ENCODE measurements at places on chromosomes 16 and 17. TPM values are rescaled to one million over a fixed set of nuclear protein-coding genes. Genes with fewer than 3 reads are reported as not detected.

TNK1 gene
- 13.8 TPM for total RNA-seq

ABCA9 gene
- 0.06 TPM for total RNA-seq

TMEM100 gene
- total RNA-seq, result not detected

CHST4 gene
- total RNA-seq, result not detected

GRCh38 chr16:81497690-81498089, 53.1 kb downstream of the CMIP start:
- H3K27me3 ChIP-seq, result no peaks in the 10 kb centered on the region
- peaks cover 21% of the 10 kb centered on the region for H3K4me1 ChIP-seq
- peak; percentile 16 for DNase-seq
- H3K36me3 ChIP-seq, result no peaks in the 10 kb centered on the region
- no peak overlapping the region for H3K4me3 ChIP-seq

- DNase-seq, result no peak
- H3K27me3 ChIP-seq, result no peaks in the 10 kb centered on the region
- no peaks in the 10 kb centered on the region for H3K36me3 ChIP-seq
- H3K4me1 ChIP-seq, result no peaks in the 10 kb centered on the region
- H3K4me3 ChIP-seq, result no peak overlapping the region
These were observed 1576.8 kb upstream of the GOT2 start for GRCh38 chr16:60310846-60311445.

- no peak for DNase-seq
- no peak overlapping the region for H3K4me3 ChIP-seq
- H3K36me3 ChIP-seq, result no peaks in the 10 kb centered on the region
- H3K4me1 ChIP-seq, result peaks cover 13% of the 10 kb centered on the region
- no peak overlapping the region for H3K27ac ChIP-seq
These were observed 868 bp downstream of the FAM20A start for GRCh38 chr17:68600067-68600930.

GRCh38 chr16:55571-56136, 2.0 kb downstream of the SNRNP25 start:
- peak; percentile 37 for DNase-seq
- H3K4me1 ChIP-seq, result peaks cover 29% of the 10 kb centered on the region
- no peak overlapping the region for H3K4me3 ChIP-seq

GRCh38 chr16:12539185-12539929, 264.3 kb downstream of the CPPED1 start:
- no peak for DNase-seq
- H3K27me3 ChIP-seq, result no peaks in the 10 kb centered on the region
- H3K4me1 ChIP-seq, result peaks cover 43% of the 10 kb centered on the region
- H3K36me3 ChIP-seq, result no peaks in the 10 kb centered on the region

All from CD4-positive, alpha-beta memory T cell (primary cell).